ENCODE measurements at places on chromosomes 2 and 18. TPM values are rescaled to one million over a fixed set of nuclear protein-coding genes. Genes with fewer than 3 reads are reported as not detected.

Gene CCDC150
- 5.9 TPM for polyA plus RNA-seq

DNA sequence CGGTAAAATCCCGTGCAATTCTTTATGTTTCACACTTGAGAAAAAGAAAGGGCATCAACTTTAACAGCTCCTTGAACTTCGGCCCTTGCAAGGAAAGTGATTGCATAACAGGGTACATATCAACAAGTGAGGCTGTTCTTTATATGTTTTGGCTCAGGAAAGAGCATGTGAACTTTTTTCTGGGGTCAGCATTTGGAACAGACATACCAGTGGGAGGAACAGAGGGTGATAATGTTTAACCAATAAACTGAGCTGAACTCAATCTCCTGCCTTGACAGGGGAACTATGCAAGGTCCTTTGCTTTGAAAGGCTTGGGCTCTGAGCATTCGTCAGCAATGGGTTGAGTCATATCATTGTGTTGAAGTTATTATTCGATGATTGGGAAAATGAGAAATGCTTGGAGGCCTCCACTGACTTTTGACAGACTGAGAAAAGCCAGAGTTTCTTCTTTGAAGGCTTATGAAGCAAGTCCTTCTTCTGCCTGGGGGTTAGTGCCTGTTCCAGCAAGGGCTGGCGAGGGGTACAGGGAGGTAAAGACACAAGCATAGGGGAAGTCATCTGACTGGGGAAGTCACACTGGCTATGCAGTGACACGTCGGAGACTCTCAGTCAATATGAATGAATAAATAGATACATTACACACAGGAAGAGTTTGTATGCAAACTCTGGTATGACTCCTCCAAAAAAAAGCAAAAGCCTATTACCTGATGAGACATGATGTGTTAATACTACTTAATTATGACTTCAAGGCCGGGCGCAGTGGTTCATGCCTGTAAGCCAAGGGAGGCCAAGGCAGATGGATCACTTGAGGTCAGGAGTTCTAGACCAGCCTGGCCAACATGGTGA lies 57.2 kb downstream of the CYB5A start:
- DNase-seq = no peak

GRCh38 chr2:147442816-147443215 lies 402.0 kb upstream of the ACVR2A start:
- DNase-seq = peak; percentile 49

GRCh38 chr18:75208155-75208835 lies 644 bp downstream of the PTGR3 start:
- DNase-seq = no peak

Gene LYG1
- 2.8 TPM for polyA plus RNA-seq

DNA sequence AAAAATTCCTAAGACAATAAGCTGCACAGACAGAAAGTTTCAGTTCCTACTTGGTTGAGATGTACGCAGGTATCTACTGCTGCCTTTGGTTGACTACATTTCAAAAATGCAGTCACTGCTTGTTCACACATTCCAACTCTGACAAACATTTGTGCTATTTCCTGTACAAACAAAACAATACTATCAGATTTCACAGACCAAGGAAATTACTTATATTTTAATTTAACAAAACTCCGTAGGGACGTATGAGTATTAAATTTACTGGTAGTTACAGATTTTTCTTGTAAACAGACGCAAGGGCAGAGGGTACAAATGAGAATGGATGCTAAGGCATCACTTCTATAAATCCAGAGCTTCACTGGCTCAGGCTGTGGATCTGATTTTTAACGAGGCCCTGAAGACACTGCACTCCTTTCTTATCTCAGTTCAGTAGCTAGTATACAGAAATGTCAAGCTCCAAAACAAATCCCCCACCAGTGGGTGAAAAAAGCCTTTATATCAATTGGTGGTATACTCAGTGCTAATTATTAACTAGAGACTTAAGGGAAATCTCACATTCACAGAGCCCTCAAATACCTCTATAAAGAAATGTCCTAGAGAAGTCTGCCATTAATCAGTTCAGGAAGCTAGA lies 31.7 kb upstream of the TTC32 start:
- no peak for DNase-seq

- DNase-seq = no peak
Observed at GRCh38 chr2:240651185-240651584, 25.9 kb downstream of the GPR35 start.

- no peak for DNase-seq
Observed at GRCh38 chr2:98448441-98449145, 3.9 kb downstream of the INPP4A start.
